Activated CD4-positive, CD25-positive, alpha-beta regulatory T cell treated with anti-CD3 and anti-CD28 coated beads, Interleukin-2, amount 50 U/mL, for 16 hours (primary cell): ENCODE measurements at places on chromosomes 4 and X.

GRCh38 chrX:115023811-115024210, 6.4 kb upstream of the IL13RA2 start:
- DNase-seq, result no peak

GRCh38 chr4:56086561-56086960, 137.8 kb downstream of the CEP135 start:
- DNase-seq, result no peak

DNA sequence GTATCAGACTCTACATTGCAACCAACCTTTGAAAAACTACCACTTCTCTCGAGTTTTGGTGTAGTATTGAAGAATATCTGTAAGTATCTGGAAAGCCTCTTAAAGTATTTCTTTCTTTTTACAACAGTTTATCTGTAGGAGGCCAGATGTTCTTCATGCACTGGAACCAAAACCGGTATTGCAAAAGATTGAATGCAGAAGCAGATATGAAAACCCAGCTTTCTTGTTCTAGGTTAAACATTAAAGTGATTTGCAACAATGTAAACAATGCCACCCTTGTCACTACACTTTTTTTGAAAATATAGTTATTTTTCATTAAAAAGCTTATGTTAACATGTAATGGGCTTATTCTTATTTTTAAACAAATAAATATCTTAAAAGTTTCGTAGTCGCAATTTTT, 27.2 kb downstream of the PLS3 start:
- DNase-seq, result no peak

- no peak for DNase-seq
These were observed 99.3 kb upstream of the GRIA3 start for GRCh38 chrX:123084797-123085196.

DNA sequence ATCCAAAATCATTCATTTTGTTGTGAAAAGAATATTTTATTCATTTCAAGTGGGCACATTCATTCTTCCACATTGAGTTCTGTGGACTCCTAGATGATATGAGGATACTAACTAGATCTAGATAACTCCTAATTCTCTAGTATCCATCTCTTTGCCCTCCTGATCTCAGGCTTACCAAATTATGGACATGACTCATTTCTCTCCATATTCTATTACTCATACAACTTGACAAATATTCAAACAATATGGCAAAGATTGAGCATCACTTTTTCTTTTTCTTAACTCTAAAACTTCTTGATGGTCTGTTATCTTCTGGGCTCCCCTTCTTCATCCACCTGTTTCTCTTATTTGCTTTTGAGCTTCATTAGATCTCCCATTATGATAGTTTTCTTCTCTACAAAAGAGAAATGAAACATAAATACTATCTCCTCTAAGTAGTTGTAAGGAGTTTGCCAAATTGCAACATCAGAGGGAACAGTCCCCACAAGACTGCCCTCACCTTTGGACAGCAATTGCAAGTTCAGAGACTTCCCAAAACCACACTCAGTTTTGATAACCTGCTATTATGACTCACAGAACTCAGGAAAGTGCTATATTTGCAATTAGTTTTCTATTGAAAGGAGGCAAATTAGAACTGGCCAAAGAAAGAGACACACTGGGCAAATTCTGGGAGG, 422.9 kb downstream of the SPRY1 start:
- no peak for DNase-seq

- no peak for DNase-seq
These were observed 1114.5 kb upstream of the LCORL start for GRCh38 chr4:19135895-19136633.

GRCh38 chr4:1991596-1992434, 17.0 kb downstream of the NELFA start:
- DNase-seq, result no peak

- DNase-seq, result no peak
These were observed 199.0 kb downstream of the OPHN1 start for GRCh38 chrX:68234171-68234910.

DNA sequence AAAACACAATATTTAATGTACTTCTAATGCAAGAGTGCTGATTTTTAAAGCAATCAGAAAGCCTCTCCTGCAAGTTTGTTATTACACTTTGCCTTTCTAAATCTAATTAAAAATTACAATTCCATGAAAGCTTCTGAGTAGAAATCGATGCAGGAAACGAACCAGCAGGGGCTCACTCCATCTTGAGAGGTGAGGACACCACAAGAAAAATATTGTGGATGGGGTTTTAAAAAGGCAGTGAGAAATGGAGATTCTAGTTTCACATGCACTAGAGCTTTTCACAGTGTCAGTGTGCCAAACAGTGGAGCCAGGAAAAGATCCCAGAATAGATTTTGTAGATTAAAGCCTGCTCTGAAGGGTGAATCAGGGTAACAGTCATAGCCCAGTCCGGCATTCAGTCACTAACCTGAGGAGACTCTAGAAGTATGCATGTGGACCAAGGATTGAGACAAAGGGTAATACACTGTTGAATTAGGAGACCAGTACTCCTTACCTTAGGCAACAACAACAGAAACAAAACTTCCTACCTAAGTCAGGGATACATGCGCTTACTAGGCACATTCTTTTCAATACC, 362.3 kb downstream of the NAF1 start:
- no peak for DNase-seq

DNA sequence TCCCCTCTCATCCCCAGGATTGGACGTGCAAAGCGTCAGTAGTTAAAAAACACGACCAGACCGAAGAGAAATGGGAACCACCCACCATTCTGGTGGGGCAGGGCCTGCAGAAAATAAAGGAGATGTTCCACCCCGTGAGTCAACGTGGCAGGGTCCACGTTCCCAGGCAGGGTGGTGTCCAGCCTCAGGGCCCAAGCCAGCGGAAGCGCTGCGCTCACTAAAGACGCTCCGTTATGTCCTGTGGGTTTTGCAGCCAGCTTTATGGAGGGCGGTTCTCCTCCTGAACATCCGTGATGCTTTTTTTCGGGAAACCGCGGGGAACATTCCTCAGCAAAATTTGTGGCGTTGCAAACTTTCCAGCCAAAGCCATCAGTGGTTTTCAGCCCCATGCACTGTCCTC, 93.4 kb upstream of the SHOX start:
- DNase-seq, result no peak

- DNase-seq, result no peak
These were observed 236.2 kb upstream of the NUDT6 start for GRCh38 chr4:123158576-123158975.

DNA sequence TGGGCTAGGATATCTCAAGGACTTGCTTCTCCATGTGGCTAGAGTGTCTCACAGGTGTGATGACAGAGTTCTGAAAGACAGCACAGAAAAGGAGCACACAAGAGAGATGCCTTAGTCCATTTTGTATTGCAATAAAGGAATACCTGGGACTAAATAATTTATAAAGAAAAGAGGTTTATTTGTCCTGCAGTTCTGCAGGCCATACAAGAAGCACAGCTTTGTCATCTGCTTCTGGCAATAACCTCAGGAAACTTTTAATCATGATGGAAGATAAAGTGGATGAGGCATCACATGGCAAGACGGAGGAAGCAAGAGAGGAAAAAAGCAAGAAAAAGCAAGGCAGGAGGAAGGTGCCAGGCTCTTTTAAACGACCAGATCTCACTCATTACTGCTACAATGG, 126.9 kb downstream of the ADAMTS3 start:
- DNase-seq, result no peak

GRCh38 chr4:173909294-173909693, 374.2 kb downstream of the FBXO8 start:
- no peak for DNase-seq

DNA sequence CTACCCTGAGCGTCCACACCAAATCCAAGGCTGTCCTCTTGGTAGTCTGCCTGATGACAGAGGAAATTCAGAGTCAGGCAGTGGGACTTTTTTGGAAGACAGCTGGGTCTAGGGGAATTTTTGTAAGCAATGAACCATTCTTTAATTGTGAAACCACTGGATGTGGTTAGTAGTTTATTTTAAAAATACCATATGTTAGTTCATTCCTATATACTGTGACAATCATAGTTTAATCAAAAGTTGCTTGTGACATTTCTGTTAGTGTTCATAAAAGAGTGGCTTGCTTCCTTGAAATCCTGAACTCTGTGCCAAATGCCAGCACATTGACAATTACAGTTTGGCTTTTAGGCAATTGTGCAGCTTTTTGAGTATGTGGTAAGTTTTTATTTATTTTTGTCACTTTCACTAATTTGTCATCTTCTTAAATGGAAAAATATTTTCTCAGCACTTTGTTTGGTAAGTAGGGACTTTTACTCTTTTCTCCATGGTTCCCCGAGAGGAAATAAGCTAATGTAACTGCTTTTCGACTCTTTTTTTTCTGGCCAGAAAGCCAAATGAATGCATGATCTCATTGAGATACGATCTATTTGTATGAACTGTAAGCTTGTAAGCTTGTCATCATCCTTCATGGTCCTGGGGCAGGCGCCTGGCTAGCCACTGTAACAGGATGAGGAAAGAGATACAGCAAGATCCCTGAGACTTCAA, 72.6 kb upstream of the SLC4A4 start:
- no peak for DNase-seq

- DNase-seq, result no peak
These were observed 65.3 kb downstream of the PALLD start for GRCh38 chr4:168562041-168562571.

- no peak for DNase-seq
These were observed 494.8 kb upstream of the AGA start for GRCh38 chr4:177937041-177937440.

GRCh38 chr4:8317474-8317873, 47.9 kb downstream of the HTRA3 start:
- no peak for DNase-seq

GRCh38 chr4:56387023-56388001, at the start of gene AASDH:
Gene AASDH (minus strand): TSS chr4:56387491. CDS start chr4:56384299, 3,192 bp downstream.
- peak; percentile 90 for DNase-seq

DNA sequence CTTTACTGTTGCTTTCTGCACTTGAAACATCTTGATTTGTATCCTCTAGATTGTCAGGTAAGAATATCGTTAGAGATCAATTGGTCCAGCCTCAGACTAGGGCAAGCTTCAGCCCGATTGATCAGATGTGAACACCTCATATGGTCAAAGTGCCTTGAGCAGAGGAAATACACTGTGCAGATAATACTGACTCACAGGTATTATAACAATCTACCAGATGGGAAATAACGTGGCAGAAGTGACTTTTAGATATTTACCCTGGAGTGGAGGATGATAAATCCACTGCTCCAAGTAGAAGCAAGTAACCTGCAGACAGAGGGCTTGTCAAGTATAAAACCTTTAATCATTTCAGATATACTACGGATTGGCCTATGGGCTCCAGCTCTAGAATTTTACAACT, 17.9 kb downstream of the VEGFC start:
- DNase-seq, result no peak

DNA sequence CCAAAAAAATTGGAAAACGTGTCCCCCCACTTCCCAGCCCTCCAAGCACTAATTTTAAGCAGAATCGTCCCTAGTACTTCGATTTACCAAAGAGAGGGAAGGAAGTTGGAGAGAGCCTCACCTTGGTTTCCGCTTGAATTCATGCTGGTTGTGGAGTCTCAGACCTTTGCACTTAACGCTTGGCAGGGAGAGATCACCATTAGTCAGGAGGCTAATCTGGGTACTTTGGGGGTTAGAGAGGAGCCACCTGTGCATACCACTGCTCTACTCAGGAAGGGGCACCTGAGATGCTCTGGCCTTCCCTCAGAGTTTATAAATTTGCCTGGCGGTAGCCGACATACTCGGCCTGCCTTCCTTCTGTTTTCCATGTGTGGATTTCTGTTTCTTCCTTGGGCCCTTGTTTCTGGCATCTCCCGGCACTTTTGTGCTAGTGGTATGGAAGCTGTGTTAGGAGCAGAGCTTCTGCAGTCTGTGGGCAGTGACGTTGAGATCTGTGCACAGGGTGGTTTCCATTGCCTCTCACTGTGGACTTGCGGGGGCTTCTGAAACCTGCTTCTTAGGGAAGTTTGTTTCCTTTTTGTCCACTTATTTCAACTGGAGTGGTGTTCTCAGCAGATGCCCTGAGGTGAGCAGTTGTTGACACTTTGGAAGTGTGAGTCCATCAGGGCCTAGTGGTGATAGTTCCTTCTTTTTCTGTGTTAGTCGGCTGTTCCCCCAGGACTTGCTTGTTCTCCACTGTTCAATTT, 104.2 kb downstream of the TMEM131L start:
- DNase-seq, result no peak

DNA sequence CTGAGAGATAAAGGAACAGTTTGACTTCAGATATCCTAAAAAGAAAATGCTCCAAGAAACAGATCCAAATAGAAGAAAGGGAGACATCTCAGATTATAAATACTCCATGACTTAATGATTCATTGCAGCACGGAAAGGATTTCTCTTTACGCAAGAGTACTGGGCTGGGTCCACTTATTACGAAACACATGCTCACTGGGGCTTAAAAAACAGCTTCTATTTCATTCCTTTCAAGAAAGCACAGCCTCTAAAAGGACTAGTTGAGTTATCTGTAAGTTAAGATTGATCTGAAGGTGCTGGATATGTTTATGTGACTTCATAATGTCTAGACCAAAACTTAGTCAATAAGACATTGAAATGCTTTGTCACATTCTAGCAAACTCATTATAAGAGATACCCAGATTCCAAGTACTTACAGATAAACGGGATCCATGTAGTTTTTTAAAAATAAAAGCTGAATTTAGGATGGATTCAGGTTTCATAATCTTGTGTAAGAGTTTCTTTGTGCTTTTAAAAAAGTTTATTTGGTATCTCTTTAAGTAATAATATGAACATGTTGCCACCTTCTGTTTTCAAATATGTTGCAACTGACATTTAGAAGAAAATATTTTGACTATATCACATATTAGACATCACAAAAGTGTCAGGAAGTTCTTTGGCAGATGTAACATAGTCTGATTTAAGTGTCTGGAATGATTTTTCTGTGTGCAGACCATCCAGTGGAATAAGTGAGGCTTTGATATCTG, 109.5 kb upstream of the MYOZ2 start:
- DNase-seq, result no peak

DNA sequence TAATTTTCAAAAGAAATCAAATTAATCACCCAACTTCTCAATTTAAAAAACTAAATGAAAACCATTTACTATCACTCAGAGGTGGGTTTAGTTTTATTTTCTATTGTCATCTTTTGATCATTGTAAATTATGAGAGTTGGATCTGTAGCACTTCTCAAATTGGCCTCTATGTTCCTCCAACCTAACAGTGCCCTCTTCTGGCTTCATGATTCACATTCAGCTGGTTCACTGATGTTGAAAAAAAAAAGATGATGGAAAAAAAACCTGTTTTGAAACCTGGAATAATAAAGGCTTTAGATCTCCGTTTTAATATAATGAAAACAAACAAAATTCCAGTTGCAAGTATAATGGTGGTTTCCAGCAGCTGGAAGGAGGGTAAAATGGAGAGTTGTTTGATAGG, 2.4 kb upstream of the NBDY start:
- no peak for DNase-seq

DNA sequence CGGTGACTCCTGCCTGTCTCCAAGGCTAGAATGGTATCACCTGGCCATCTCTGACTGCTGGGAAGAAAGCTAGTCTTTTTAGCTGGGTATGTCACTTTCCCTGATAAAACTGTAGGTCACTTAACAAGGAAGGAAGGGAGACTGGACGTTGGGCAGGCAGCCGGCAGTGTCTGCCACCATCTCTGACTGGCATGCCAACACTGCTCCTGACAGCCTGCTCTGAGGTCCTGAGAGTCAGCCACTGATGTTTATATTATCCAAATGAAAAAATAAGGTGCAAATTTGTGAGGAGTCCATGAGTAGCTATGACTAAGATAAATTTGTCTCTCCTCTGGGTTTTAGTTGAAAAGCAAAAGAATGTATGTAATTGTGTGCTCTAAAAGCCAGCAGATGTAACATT, 77.2 kb downstream of the SNX25 start:
- DNase-seq, result no peak
